ENCODE measurements at places on chromosomes 6 and 20.

GRCh38 chr6:3768502-3768901, 17.0 kb upstream of the PXDC1 start:
- no peak for DNase-seq

DNA sequence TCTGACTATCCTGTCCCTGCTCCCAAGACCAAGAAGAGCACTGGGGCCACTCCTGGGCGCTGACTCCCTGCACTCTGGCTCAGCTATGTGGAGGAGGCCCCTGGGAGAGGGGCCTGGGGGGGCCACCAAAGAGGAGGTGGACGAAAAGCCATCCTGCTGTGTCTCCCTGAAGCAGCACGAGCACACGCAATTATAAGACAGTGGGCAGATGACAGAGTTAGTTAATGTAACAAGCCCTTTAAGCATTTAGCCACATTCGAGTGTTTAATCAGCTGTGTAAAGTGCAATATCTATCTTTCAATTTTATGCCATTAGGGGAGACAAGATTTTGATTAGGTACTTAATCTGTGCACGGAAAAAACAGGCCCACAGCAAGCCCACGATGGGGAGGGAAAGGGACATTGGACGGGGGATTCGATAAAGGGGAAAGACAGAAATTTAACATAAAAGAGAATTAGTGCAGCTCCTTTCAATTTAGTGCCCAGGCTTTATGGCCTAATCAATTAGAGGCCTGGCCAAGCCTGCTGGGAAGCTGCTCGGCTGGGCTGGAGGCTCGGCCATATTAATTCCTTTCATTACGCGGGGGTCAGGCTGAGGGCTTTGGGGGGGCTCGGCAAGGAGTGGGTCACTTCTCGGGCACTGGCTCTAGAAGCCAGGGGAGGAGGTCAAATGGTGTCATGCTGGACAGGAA, 286.2 kb downstream of the DHX35 start:
- DNase-seq, result no peak

GRCh38 chr20:33676121-33676520, 1.9 kb upstream of the NECAB3 start:
- no peak for DNase-seq

DNA sequence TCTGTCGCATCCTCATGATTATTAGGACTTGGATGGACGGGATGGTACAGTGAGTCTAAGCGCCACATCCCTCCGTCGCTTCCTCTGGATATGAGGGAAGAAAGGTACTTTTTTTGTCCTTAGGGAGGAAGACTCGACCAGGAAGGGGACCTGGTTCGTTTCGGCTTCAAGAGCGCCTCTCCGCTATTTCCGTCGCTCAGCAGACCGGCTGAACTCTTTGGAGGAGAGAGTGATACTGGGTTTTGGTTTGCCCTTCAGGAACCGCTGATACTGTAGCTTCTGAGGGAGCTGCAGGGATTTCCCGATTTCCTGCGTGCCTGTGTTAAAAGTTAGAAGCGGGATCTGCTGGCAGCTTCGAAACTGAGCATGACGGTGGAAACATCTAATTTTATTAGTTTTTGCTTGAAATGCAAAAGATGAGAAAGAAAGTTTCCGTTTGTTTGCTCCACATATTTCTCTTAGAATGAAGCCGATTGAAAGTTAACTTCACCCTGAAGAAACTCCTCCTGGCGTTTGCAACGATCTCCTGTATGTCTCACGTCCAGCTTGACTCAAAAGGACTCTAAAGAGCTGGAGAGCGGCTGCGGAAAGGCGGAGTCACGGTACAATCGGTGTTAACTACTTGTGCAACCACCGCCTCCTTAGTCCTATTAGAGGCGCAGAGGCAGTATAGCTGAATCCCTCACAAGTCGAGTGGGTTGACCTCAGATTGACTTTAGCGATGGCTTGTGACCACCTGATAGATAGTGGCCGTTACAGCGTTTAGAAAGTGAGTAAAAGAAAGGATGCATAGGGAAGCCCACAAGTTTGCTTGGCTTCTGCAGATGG, 129.4 kb downstream of the TRIM27 start:
- no peak for DNase-seq

All from T-cell (primary cell).